Activated effector memory CD4-positive, alpha-beta T cell treated with Interleukin-2 at 50 U/mL for 16 hours (primary cell): ENCODE measurements at places on chromosomes 7 and 10.

- no peak for DNase-seq
Observed at GRCh38 chr10:84945791-84946190, 617.4 kb downstream of the CCSER2 start.

DNA sequence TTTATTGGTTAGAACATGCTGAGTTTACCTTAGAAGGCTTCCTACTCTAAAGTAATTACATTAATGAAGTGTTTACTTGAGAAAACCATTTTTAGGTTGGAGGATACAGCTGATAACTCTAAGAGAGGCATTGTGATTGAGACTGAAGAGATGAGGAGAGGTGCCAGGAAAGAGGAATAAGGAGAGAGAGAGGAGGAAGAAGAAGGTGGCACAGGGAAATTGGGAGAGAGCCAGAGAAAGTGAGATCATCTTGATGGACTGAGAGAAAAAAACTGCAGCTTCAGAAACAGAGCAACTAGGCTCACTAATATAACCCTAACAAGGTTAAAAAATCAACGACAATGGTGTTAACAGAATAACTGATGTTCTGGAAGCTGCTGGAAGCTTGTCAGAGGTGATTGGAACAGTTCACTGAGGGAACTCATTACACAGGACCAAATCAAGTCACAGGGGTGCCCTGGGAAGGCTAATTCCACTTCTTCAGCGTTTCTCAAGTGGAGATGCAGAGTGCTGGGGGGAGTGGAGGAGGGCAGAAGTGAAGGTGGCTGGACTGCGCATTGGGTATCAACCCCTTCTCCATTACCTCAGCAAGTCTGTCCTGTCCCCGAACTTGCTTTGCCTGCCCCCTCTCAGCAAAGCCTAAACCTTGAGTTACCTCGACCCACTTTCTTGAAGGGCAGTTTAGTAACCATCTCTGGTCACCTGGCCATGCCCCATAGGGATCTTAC is 6.9 kb upstream of the SORBS1 start:
- DNase-seq: no peak

DNA sequence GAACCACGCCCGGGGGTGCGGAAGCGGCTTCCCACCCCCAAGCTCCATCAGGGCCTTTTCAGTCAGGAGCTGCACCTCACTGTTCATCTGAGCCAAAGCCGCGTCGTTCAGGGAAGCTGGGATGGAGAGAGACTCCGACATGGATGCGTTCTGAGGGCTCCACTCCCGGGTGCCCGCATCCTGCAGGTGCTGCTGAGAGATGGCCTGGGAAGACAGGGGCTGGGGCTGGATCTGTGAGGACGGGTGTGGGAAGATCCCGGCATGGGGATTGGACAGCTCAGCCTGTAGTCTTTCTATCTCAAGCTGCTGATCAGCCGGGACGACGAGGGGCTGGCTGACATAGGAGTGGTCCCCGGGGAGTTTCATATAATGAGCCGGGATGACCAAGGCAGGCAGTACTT is 45.0 kb upstream of the NMT2 start:
- DNase-seq: no peak

GRCh38 chr10:131081376-131081775 is 230.1 kb downstream of the TCERG1L start:
- DNase-seq: no peak

DNA sequence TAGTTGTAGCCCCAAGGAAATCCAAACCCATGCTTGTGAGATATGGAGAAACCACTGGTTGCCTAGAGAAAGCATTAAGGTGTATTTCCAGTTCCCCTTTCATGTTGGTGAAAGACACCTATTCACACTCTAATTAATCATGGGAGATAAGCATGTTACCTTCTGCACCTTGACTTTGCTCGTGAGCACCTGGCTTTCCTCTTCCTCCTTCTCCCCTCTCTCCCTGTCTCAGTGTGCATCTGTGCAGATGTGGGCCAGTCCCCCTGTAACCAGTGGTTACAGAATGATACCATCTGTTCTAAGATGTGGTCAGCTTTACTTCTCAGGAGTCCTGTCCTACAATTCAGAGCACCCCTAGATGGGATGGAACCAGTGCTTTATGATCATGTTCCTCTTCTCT is 160.6 kb downstream of the LCOR start:
- DNase-seq: no peak

GRCh38 chr7:1943326-1943725 is 273.2 kb downstream of the ELFN1 start:
- no peak for DNase-seq

DNA sequence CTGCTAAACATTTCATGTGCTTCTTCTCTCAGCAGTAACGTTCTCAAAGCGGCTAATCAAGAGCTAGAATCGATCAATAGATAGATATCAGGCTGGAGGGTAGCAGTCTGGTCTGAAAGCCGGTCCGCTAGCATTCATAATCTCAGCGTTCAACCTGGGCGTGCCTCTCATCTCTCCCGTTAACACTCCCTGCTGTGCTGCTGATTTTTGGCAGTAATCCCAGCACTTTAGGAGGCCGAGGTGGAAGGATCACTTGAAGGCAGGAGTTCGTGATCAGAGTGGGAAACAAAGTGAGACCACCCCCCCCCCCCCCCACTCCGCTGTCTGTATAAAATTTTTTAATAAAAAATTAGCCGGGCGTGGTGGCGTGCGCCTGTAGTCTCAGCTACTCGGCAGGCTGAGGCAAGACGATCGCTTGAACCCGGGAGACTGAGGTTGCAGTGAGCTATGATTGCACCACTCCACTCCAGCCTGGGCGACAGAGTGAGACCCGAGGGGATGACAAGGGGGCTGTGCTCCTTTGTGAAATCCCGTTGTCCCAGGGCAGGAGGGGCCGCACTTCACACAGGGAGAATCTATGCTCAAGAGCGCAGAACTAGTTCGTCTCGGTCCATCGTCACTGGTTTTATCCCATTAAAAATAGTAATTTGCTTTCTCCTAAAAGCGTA is 624 bp upstream of the CEP55 start:
- peak; percentile 19 for DNase-seq

DNA sequence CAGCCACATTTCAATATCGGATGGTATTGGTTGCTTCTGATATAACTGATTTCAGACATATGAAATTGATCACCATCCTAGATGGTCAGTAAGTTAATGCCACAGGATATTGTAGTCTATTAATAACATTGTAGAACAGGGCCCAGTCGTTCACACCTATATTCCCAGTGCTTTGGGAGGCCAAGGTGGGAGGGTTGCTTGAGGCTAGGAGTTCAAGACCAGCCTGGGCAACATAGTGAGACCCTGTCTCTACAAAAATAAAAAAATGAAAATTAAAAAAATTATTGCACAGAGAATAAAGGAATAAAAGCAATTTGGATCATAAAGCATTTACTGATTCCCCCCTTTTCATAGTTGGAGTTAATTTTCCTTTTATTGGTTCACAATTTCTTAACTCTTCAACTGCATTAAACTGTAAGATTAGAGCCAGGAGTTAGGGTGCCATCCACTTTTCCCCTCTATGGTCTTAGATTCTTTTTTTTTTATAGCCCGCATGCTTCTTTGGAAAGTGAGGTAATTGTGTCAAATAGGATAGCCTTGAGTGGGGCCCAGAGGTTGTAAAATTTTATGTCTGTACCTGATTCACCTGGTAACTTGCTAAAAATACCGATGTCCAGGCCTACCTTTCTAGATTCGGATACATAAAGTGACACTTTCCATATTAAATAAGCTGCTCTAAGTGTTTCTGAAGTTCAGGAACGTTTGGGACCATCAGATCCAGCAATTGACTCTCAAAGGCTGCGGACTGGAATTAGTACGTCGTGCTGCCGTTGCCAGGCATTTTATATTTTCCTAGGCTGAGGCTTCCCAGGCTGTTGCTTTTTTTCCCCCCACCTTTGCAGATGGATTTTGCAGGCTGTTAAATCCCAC is 24.7 kb downstream of the ADK start:
- DNase-seq: no peak

- no peak for DNase-seq
Observed at GRCh38 chr7:129816742-129817141, 136.0 kb downstream of the UBE2H start.

DNA sequence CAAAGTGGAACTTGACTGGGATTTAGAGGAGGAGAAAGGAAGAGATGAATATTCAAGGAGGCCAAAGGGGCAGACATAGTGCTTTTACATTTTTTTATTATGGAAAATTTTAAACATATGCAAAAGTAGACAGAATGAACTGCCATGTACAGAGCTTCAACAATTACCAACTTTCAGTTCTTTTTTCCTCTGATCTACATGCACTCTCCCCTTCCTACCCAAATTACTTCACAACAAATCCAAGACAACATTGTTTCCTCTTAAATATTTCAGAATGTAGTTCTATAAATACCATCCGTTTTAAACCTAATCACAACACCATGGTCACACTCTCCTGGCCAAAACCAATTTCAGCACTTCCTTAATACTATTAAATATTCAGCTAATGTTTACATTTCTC is 83.5 kb upstream of the FZD1 start:
- DNase-seq: no peak

- no peak for DNase-seq
Observed at GRCh38 chr10:76695069-76695468, 942.5 kb downstream of the KCNMA1 start.

GRCh38 chr10:124667425-124668345 is 76.5 kb downstream of the FAM53B start:
- DNase-seq: no peak

- DNase-seq: no peak
Observed at GRCh38 chr10:21452203-21452602, 73.3 kb downstream of the SKIDA1 start.

DNA sequence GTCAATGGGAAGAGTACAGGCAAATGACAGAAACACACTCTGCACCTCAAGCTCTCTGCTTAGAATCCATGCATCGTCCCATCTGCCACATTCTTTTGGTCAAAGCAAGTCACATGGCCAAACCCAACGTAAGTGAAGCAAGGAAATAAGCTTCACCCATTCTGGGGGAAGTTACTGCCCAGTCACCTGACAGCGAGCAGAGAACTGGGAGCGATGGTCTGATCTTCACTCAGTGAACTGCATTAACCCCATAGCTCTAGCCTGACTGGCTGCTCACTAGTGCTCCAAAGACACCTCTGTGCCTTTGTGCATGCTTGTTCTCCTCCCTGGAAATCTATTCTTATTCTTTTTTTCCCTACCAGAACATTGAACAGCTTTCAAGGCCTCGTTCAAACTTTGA is 89.9 kb downstream of the APBB1IP start:
- DNase-seq: no peak

DNA sequence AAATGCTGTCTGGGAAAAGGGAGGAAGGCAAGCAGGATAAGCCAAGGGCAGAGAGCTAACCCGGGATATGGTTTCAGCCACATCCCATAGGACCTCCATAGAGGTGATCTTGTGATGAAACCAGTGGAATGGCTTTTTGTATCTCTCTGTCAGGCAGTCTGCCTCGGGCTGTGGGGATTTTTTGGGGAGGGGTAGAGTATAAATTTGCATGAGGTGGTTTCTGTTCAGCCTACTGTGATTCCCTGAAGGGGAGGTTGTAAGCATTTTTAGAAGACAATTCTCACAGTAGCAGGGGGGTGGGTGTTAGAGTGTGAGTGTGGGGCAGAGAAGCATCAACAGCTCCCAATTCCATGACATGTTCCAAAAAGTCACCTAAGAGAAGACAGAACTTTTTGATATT is 11.8 kb downstream of the OR9A2 start:
- DNase-seq: no peak

GRCh38 chr10:4810092-4810491 is 15.9 kb upstream of the AKR1E2 start:
- no peak for DNase-seq

DNA sequence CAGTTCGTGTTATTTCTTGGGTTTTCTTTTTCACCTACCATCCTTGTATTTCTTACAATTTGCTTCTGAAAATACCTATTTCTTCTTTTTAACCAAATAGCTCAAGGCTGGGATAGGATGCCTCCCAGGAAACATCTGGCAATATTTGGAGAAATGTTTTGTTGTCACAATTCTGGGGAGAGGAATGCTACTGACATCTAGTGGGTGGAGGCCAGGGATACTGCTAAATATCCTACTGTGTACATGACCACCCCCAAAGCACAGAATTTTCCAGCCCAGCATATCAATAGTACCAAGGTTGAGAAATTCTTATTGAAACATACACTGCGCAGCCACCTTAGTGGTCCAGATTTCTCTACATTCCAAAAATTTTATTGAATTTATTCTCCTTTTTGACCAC is 55.5 kb downstream of the CNTNAP2 start:
- DNase-seq: no peak

DNA sequence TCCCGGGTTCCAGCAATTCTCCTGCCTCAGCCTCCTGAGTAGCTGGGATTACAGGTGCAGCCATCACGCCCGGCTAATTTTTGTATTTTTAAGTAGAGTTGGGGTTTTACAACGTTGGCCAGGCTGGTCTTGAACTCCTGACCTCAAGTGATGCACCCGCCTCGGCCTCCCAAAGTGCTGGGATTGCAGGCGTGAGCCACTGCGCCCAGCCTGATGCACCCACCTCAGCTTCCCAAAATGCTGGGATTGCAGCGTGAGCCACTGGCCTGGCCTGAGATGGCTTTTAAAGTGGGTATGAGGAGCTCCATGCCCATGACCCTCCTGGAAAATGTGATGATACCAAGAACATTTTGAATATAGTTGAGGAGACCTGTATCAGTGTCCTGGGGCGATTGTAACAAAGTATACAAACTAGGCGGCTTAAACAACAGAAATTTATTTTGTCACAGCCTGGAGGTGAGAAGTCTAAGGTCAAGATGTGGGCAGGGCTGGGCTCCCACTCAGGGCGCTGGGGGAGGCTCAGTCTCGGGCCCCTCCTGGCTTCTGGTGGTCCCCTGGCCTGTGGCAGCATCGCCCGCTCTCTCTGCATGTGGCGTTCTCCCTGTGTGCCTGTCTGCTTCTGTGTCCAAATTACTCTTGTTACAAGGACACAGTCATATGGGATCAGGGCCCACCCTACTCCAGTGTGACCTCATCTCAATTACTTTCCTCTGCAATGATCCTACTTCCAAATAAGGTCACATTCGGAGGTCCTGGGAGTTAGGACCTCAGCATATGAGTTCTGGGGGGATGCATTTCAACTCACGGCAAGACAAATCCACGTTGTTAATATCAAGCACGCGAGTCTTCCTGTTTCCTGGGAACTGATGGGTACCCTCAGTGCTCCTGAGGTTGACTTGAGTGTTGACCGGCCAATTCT is 108.8 kb downstream of the ACTR3B start:
- no peak for DNase-seq

GRCh38 chr10:102647443-102648268 is 3.4 kb downstream of the TRIM8 start:
- DNase-seq: no peak

DNA sequence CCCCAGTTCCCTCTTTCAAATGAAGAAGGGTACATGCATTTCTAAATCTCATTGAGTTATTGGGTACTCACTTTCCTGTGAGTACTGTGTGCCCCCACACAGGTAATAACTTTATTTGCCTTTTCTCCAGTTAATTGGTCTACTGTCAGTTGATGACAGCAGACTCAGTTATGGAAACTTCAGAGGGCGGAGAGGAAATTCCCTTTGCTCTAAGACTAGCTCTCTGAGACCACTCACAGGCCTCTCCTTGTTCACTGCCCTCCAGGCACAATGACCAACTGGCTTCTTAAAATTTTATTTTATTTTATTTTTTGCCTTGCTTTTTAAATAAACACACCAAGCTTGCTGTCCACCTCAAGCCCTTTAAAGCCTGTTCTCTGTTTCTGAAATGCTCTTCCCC is 235.8 kb upstream of the AOAH start:
- DNase-seq: no peak
